ENCODE measurements at places on chromosomes 11 and 22.

- H3K27me3 ChIP-seq = peaks cover 9% of the 10 kb centered on the region
- no peak overlapping the region for H3K4me3 ChIP-seq
- no peaks in the 10 kb centered on the region for H3K36me3 ChIP-seq
- peaks cover 28% of the 10 kb centered on the region for H3K4me1 ChIP-seq
- no peak overlapping the region for H3K27ac ChIP-seq
- no peak for DNase-seq
Observed at GRCh38 chr11:76734456-76735420, 48.4 kb upstream of the TSKU start.

- no peak for DNase-seq
- peak overlapping the region; percentile 24 for H3K4me3 ChIP-seq
- no peaks in the 10 kb centered on the region for H3K36me3 ChIP-seq
- H3K27ac ChIP-seq = no peak overlapping the region
- H3K4me1 ChIP-seq = no peaks in the 10 kb centered on the region
Observed at GRCh38 chr22:17218341-17218740, 894 bp downstream of the ADA2 start.

DNA sequence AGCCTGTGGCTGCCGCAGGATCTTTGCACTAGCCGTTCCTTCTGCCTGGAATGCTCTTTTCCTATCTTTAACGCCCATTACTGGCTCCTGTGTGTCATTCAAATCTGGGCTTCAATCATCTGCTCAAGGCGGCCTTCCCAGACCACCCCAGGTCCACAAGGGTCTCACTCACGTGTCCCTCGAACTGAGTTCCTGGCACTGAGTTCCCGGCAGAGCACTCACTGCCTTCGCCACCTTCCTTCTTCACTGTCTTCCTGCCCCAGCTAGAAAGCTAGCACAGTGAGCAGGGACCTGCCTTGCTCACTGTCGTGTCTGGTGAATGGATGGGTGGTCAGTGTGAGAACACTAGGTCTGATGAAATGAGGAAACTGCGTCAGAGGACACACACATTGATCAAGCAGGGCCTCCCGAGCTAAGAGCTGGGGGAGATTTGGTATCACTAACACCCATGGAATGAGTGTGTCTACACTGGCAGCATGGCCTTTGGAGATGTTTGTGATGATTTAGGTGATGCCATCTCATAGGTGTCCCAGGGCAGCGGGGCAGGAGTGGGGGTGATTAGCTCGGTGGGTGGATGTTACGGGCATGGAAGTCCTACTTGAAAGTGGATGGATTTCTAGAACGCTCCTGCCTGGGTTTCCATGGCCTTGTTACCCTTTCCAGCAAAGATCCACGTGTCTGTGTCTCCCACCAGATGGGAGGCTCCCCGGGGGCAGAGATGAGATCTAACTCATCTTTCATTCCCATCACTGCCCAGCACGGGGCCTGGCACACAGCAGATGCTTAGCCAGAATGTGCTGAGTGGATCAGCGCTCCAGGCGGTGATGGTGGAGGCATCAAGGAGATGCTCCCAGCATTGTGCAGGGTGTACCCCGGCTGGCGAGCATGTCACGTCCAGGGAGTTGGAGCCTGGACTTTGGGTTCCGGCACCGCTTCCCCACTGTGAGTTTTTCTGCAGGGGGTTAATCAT is 64.5 kb downstream of the SHISAL1 start:
- DNase-seq = no peak
- H3K4me3 ChIP-seq = no peak overlapping the region
- H3K27me3 ChIP-seq = peaks cover 22% of the 10 kb centered on the region
- H3K36me3 ChIP-seq = no peaks in the 10 kb centered on the region
- no peak overlapping the region for H3K27ac ChIP-seq
- H3K4me1 ChIP-seq = peaks cover 5% of the 10 kb centered on the region

DNA sequence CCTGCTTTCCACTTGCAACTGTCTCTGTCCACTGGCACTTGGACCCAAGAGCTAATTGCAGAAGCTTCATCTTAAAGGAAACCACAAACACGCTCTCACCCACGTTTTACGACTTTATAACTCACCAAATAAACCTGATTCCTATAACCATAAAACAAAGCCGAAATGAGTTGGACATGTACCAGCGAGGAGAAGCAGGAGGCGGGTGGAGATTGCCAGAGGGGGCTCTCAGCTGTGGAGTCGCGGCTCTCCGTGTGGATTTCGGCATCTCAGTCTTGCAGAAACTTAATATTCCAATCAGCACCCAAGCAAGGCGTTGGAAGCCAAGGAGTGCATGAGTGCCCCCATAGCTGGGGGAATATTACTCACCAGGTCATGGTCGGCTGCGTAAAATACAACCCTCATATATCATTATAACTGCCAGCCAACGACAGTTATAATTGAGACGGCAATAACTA is 483.6 kb downstream of the MN1 start:
- peaks cover 58% of the 10 kb centered on the region for H3K27me3 ChIP-seq
- H3K27ac ChIP-seq = no peak overlapping the region
- DNase-seq = no peak
- H3K36me3 ChIP-seq = no peaks in the 10 kb centered on the region

GRCh38 chr11:125968354-125968753 is 22.5 kb downstream of the VSIG10L2 start:
- H3K27me3 ChIP-seq = no peaks in the 10 kb centered on the region
- no peaks in the 10 kb centered on the region for H3K36me3 ChIP-seq
- H3K4me3 ChIP-seq = no peak overlapping the region
- peaks cover 5% of the 10 kb centered on the region for H3K4me1 ChIP-seq

DNA sequence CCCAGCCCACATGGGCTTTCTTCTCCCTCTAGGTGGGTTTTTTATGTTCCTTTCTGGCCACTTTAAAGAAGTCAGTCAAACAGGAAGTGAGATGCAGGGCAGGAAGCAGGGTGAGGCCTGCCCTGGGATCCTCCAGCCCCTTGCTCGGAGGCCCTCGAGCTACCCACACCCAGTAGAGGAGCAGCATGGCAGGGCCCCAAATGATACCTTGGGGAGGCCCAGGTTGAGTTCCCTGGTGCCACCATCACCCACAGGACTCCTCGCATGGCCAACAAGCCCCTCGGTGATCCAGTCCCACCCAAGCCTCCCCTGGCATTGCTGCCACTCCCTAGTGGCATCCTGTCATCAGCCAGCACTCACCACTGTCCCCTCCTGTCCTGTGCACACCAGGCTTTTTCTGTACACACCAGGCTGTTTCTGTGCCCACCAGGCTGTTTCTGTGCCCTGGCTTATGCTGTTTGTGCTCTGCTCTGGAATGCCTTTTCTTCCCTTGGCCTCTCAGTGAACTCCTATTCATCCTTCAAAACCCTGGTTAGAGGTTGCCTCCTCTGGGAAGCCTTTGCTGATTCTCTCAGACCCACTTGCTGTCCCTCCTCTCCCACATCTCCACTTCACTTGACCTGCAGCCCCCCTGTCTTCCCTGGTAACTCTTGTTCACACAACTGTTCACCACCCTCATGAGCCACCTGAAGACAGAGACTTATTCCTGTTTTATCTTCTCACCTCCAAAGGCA is 3.1 kb upstream of the PTGDR2 start:
- H3K36me3 ChIP-seq = no peaks in the 10 kb centered on the region
- peaks cover 3% of the 10 kb centered on the region for H3K27me3 ChIP-seq
- H3K4me1 ChIP-seq = no peaks in the 10 kb centered on the region
- no peak for DNase-seq

DNA sequence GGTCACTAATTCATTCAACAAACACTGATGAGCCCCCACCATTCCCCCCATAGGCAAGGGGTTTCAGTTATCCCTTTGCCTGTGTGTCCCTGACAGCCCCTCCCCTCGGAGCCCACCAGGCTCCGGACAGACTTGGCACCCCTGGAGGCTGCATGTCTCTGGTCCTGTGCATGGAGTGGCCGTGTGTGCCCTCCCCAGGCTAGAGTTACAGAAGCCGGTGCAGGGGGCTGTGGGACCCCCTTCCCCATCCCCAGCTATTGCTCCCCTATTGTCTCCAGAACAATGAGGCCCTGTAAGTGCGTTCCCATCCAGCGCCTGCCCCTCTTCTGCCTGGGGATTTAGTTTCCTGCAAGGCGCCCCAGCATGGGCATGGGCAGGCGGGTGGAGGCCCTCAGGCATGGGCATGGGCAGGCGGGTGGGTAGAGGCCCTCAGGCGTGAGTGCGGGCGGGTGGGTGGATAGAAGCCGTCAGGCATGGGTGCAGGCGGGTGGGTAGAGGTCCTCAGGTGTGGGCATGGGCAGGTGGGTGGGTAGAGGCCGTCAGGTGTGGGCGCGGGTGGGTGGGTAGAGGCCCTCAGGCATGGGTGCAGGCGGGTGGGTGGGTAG is 1.5 kb downstream of the MUC2 start:
- DNase-seq = no peak
- H3K36me3 ChIP-seq = no peaks in the 10 kb centered on the region
- peaks cover 33% of the 10 kb centered on the region for H3K27me3 ChIP-seq
- no peak overlapping the region for H3K4me3 ChIP-seq
- H3K27ac ChIP-seq = no peak overlapping the region

DNA sequence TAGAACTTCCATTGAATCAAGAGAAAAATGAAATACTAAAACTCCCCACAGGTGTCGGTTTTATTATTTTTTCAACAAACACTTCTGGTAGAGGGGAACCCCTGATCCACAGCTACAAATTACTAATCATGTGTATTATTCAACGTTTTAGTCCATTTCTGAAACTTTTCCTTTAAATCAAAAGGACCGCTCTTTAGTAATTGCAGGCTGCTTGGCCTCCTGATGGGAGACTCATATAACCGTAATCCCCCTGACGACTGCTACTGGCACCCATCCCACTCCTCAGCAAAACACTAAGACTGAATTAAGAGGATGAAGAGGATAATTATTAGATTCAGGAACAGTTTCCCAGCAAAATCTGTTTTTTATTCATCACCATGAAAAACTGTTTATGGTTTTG is 46.4 kb downstream of the PAX6 start:
- no peak for DNase-seq
- H3K36me3 ChIP-seq = peaks cover 5% of the 10 kb centered on the region
- no peaks in the 10 kb centered on the region for H3K4me1 ChIP-seq
- no peak overlapping the region for H3K27ac ChIP-seq
- H3K27me3 ChIP-seq = peaks cover 7% of the 10 kb centered on the region

DNA sequence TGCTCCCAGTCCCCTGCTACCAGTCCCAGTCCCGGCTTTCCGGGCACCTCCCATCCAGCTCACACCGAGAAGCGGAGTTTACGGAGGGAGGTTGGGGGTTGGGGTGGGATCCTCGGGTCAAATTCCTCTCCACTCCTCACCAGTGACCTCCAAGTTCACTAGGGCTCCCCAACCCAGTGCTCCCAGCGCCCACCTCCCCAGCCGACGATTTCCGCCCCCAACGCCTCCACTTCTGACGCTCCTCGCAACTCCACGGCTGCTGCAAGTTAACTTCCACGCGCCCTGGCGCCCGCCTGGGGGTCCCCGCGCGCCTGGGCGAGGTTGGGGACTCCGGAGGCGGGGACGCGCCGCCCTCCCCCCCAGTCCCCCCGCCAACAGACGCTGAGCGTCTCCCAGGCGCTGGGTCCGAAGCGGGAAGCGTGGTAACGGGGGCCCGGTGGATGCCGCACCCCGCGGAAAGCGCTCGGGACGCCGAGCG is 526 bp downstream of the TPST2 start:
- no peaks in the 10 kb centered on the region for H3K27me3 ChIP-seq
- H3K27ac ChIP-seq = peak overlapping the region; percentile 92
- peak overlapping the region; percentile 98 for H3K4me3 ChIP-seq
- H3K4me1 ChIP-seq = peaks cover 62% of the 10 kb centered on the region

DNA sequence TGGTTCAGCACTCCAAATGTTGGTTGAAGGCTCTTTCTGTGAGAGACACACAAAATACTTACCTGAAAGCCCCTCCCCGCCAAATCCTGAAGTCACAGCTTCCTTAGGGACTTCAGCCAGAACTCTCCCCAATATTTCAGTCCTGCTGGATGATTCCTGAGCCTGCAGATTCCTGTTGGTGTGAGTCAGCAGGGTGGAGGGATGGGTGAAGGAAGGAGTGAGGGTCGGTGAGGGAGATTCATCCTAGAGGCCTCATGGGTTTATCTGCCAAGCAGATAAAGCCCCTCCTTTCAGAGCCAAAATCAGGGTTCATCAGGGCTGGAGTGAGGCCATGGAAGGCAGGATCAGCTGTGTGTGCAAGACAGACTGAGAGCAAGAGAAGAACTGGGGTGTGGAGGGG is 37.9 kb downstream of the SMIM38 start:
- DNase-seq = no peak
- H3K27ac ChIP-seq = no peak overlapping the region
- H3K4me3 ChIP-seq = no peak overlapping the region
- H3K4me1 ChIP-seq = peaks cover 14% of the 10 kb centered on the region

- peaks cover under 1% of the 10 kb centered on the region for H3K27me3 ChIP-seq
- H3K36me3 ChIP-seq = no peaks in the 10 kb centered on the region
- H3K27ac ChIP-seq = no peak overlapping the region
- H3K4me1 ChIP-seq = no peaks in the 10 kb centered on the region
- no peak for DNase-seq
Observed at GRCh38 chr11:128052912-128053641, 534.3 kb downstream of the ETS1 start.

GRCh38 chr22:25942115-25942855 is 200.3 kb downstream of the MYO18B start:
- H3K27me3 ChIP-seq = no peaks in the 10 kb centered on the region
- no peak overlapping the region for H3K4me3 ChIP-seq
- DNase-seq = no peak
- H3K27ac ChIP-seq = peak overlapping the region; percentile 70

DNA sequence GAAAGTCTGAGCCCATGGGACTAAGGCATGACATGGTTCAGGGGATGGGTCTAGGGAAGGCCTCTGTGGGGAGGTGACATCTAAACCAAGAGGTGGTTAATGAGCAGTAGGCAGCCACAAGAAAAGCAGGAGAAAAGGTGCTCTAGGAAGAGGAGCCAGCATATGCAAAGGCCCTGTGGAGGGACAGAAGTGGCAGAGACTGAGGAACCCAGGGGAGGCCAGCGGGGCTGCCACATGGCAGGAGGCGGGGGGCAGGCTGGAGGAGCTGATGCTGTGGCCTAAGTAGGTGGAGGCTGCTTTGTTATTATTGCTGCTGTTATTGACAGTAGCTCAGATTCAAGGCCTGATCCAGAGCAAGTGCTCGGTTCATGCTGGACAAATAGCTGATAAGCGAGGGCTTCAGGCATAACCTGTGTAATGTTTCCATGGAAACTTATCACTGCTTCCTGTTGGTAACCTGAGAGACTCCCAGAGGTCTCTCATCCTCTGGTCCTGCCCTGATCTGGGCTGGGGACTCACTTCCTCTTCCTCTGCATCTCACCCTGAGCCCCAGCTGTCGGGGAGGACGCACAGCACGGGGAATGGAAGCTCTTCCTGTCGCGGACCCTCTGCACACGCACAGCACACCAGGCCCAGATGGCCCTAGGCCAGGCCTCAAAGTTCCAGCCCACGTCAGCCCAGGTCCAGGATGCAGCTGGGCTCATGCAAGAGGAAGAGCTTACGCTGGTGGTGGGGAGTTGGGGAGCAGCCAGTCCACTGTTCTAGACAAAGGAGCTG is 75.2 kb upstream of the TP53I11 start:
- no peaks in the 10 kb centered on the region for H3K36me3 ChIP-seq
- no peaks in the 10 kb centered on the region for H3K27me3 ChIP-seq
- H3K4me1 ChIP-seq = peaks cover 63% of the 10 kb centered on the region
- DNase-seq = peak; percentile 72

GRCh38 chr11:69645801-69646492 is 5.0 kb downstream of the CCND1 start:
- H3K4me1 ChIP-seq = peaks cover 98% of the 10 kb centered on the region
- no peaks in the 10 kb centered on the region for H3K27me3 ChIP-seq
- peak overlapping the region; percentile 99 for H3K27ac ChIP-seq
- DNase-seq = no peak
- H3K36me3 ChIP-seq = peaks cover 53% of the 10 kb centered on the region
- H3K4me3 ChIP-seq = no peak overlapping the region

- H3K27ac ChIP-seq = no peak overlapping the region
- H3K27me3 ChIP-seq = no peaks in the 10 kb centered on the region
- no peak overlapping the region for H3K4me3 ChIP-seq
- no peak for DNase-seq
Observed at GRCh38 chr11:81960443-81960842, 773.2 kb downstream of the FAM181B start.
